ENCODE measurements at places on chromosomes 1 and 21. TPM values are rescaled to one million over a fixed set of nuclear protein-coding genes. Genes with fewer than 3 reads are reported as not detected.

DNA sequence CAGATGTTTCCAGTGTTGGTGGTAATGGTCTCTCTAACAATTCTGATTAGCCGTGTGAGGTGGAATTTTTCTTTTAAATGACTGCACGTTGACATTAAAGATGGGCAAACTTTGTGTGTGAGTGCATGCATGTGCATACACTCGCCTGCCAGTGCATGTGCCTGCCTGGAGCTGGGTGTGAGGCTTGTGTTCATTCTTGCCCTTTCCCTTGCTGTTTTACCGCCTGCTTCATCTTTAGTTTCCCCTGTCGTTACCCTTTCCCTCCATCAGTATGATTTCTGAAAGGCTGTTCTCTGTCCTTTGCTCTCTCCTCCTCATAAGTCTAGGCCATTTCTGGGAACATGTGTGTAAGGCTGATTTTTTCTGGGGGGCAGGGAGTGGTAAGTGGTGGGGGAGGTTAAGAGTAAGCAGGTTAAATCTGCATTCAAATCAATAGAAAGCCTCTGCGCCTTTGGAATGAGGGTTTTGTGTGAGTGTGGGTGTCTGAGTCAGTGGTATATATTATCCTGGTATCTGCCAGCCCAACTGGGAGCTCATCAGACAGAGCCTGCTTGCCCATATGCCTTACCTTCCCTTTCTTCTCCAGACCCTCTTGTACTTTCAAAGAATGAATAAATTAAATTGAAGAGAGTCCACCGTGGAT lies 112.5 kb downstream of the PBX1 start:
- DNase-seq, result no peak

DNA sequence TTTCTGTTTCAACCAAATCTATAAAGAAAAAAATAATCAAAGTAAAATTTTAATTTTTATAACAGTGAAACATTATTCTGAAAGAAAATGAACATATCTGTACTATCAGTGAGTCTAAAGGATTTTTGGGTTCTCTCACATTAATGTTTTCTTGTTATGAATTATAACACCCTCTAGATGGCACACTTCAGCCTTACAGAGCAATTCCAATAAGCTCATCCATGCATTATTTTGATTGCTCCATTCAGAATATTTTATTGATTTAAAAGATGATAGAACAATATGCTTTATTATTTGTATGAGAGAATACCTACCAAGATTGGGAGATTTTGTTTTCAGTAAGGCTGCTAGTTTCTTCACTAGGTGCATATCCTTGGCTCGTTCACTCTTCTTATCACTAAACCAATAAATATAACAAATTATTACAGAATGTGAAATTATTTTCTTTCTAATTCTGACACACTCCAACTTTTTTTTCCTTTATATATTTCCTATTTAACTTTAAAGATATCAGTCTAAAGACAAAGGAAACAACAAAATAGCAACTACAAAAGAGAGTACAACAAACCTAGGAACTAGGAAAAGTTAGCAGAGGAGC lies 82.4 kb downstream of the RAB3GAP2 start:
- peak; percentile 17 for DNase-seq

GRCh38 chr1:167643441-167643840 lies 13.4 kb downstream of the RCSD1 start:
- DNase-seq, result no peak

EGLN1 gene
- 51.6 TPM for polyA plus RNA-seq

DNA sequence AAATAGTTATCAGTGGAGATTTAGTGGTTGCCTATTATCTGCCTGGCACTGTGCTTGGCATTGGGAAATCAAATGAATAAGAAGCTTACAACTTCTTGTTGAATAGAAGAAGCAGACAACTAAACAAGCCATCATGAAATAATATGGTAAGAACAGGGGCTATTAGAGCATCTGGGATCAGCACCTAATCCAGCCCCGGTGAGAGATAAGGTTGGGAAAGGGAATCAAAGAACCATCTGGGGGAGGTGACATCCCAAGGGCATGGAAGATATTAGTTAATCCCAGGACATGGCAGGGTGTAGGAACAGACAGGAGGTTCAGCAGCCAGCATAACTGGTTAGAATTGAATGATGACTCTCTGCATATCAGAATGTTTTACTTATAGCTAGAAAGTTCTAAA lies 36.3 kb upstream of the SUCO start:
- DNase-seq, result no peak

DNA sequence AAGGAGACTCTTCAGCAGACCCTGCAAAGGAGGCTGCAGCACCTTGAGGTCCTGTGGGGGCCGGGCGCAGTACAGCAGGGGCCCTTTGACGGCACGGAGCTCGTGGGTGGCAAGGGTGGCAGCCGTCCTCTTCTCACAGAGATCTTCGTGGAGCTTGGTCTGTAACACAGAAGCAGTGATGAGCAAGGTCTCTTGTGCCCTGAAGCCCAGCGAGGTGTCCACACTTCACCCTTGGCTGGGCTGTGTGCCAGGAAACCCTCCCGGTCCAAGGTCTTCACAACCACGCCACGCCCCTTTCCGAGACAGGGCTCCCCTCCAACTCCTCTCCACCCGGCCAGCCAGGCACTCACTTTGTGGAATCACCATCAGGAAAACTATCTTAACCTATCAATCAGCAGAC lies 11.3 kb downstream of the LRRC47 start:
- no peak for DNase-seq

DNA sequence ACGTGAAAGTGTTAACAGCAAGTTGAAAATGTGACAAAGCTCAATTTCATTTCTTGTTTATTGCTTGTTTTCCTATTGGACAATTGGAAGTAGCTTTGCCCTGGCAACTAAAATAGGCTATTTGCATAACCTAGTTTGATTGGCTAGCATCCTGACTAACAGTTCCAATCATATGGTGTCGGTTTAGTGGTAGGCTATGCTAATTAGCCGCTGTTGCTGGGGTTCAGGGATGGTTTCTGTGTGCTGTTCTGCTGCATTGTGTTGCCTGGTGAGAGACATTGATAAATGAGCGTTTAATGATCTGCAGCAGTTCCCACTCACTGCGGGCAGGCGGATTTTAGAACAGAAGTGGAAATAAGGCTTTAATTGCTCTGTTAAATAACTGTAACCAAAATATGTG lies 68.5 kb downstream of the DYRK1A start:
- peak; percentile 93 for DNase-seq

- DNase-seq, result no peak
Measured at GRCh38 chr1:156248323-156248683, 447 bp upstream of the PAQR6 start.

- DNase-seq, result peak; percentile 68
Measured at GRCh38 chr1:153946622-153947241, at the start of gene DENND4B. DENND4B (minus strand) TSS chr1:153946718; CDS start chr1:153944374, 2,344 bp downstream.

DNA sequence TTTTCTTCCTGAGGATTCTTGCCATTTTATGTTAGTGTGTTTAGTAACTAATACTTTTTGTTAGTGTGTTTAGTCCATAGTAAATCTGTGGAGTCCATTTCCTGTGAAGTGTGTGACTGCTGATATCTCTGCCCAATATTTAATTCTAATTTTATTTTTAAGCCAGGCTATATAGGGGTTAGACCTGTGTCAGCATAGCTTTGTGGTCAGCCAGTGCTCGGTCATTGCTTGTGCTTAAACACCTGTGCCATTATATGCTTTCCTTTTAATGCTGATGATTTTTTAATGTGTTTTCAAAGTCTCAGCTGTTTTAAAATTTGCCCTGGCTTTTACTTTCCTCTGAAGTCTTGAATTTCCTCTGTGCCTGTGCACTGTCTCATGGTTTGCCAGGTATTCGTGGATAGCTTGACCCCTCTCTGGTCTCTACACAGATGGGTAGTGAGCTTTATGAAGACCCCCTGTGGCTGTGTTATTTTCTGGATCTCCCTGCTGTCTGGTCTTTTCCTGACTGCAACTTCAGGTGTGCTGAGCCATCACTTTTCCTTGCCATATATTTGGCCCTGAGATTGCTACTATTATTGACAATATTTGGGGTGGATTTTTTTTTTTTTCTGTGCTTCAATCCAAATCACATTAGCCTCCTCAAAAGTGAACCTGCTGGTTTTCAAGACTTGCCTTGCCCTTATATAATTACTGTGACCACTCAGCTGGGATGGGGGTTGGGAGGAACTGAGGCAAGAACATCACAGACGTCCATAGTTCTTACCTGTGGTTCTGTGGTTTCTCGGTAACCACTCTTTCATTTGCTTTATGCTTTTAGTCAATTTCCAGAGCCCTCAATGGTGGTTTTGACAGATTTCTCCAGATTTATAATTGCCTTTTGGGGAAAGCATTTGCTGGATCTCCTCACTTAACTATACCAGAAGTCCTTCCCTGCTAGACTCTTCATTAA lies 59.6 kb downstream of the RPS6KC1 start:
- no peak for DNase-seq

OR2G6 gene
- polyA plus RNA-seq, result not detected
